ENCODE measurements at places on chromosomes 1 and 21.

- no peak for DNase-seq
Observed at GRCh38 chr1:10484521-10484920, 9.8 kb downstream of the PEX14 start.

GRCh38 chr1:47003896-47004403 is 19.5 kb upstream of the CYP4X1 start:
- no peak for DNase-seq

- DNase-seq = no peak
Observed at GRCh38 chr1:30513396-30514136, 209.8 kb downstream of the MATN1 start.

- no peak for DNase-seq
Observed at GRCh38 chr1:119288751-119289150, 79.8 kb upstream of the HAO2 start.
